ENCODE measurements at places on chromosomes 11 and 22. TPM values are rescaled to one million over a fixed set of nuclear protein-coding genes. Genes with fewer than 3 reads are reported as not detected.

DNA sequence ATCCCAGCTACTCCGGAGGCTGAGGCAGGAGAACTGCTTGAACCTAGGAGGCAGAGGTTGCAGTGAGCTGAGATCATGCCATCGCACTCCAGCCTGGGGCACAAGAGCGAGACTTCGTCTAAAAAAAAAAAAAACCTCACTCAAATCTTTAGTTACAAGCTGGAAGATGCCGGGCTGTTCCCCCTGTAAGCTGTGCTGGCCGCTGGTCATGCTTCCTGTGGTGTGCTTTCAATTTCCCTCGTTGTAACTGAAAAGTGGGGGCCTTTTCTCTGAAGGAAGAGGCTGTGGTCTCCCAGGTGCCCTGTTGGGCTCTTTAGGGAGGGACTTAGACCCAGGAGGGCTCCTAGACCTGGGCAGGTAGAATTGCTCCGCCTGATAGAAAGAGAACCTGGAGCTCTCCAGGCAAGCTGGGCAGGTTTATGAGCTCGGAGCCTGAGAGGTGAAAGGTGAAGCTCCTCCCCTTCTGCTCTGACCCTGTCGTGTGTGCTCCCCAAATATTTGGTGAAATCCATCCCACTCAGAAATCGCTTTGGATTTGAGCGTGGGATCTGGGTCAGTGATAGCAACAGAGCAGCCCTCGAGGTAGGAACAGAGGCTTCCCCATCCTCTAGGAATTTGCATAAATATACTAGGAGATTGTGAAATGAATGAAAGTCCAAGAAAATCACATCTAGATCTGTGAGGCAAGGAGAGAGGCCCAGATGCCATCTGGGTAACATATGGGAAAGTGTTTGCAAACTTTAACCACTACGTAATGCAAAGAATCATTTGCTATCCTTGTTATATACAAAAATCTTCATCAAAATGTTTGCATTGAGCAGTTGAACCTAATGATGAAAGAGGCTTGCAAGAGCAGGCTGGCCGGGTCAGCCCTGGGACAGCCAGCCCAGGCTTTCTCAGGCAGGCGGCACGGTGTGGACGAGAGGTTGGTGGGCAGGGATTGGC, 154.3 kb downstream of the FBXO7 start:
- DNase-seq, result no peak

DNA sequence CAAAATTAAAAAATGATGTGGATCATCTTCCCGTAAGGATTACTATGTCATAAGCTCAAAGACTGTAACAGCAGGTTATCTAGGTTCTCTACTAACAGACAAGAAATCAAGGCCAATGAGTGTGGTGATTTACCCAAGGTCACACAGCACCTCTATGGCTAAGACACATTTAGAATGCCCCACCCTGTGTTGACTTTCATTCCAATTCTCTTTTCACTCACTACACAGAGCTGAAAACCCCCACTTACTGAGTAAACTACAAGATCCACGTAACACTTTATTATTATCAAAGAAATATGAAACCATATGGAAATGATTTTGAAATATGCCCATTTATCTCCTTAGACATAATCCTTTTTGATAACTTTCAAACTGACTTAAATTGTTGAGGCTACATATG, 4.8 kb upstream of the PRSS23 start:
- no peak for DNase-seq

GRCh38 chr11:116960930-116961329, 123.5 kb upstream of the APOA1 start:
- no peak for DNase-seq

DNA sequence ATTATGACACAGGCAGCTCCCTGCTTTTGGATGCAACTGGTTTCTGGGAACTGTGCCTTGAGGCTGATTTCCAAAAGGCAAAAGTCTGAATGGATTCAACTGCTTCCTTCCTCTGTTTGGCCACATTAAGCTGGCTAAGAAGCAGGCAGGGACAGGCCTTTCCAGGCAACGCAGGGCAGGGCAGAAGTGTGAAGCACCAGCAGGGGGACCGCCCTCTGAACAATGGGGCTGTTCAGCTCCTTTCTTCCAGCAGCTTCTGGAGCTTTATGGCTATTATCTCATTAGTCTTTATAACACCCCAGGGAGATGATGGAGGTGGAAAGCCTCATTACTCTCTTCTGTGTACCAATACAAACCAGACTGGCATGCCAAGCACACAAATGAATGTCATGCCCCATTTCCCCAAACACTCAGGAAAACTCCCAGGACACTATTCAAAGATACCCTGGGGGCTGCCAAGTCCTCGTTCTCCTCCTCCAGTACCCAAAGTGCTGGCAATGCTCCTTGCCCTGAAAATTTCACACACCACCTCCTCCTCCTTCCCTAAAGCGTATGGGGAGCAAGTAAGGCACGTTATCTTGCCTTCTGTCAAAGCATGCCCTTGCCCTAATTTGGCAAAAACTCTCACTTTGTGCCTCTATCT, 21.3 kb downstream of the MORC2 start:
- DNase-seq, result peak; percentile 49

GRCh38 chr22:32158712-32159533, at the start of gene C22orf42:
Gene C22orf42 (minus strand): TSS chr22:32159303. CDS start chr22:32159215, 88 bp downstream.
- no peak for DNase-seq

DNA sequence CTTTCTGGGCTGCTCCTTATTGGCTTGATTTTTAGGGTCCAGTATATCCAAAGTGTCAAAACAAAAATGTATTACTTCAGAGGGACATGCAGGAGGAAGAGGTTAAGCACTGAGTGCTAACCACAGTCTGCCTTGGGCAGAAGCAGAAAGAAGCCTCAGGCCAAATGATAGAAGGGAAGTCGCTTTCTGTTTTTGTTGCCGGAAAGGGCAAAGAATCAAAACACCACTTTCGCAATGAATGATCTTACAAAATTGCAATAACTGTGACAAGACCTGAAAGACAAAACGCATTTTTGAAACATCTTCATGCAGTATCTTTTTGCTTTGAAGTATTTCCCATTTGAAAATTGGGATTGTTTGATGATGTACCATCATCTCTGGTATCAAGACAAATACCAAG, 70.1 kb upstream of the PICALM start:
- no peak for DNase-seq

GRCh38 chr11:783581-784015, 6.3 kb downstream of the CEND1 start:
- DNase-seq, result peak; percentile 94

- peak; percentile 71 for DNase-seq
Observed at GRCh38 chr22:49417833-49418232, 409.8 kb downstream of the BRD1 start.

GRCh38 chr22:40966726-40967085, 15.5 kb downstream of the RBX1 start:
- DNase-seq, result no peak

DNA sequence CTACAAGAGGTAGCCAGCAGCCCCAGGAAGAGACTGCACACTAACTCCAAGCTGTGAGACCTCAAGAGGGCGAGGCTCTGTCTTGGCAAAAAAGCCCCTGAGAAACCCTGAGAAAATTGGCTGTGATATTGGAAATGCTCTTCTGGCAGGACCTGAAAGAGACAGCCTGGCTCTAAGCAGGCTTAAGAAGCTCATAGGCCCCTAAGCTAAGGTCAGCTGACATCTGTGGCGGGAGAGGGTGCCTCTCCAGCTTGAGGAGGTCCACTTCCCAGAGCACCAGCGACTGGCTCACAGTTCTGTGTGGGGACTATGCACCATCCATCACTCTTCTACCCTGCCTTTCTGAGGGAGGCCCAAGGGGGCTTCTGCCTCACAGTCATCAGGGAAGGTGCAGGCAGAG, 12.4 kb downstream of the PLEKHA7 start:
- no peak for DNase-seq

GRCh38 chr22:45805413-45805812, 133.8 kb downstream of the ATXN10 start:
- no peak for DNase-seq

MUC6 gene
- total RNA-seq, result not detected

P4HA3 gene
- not detected for total RNA-seq

Measured in lower leg skin (tissue), 4 donors.